ENCODE measurements at places on chromosomes 7 and 10. TPM values are rescaled to one million over a fixed set of nuclear protein-coding genes. Genes with fewer than 3 reads are reported as not detected.

The MSMB gene
- polyA plus RNA-seq: not detected

DNA sequence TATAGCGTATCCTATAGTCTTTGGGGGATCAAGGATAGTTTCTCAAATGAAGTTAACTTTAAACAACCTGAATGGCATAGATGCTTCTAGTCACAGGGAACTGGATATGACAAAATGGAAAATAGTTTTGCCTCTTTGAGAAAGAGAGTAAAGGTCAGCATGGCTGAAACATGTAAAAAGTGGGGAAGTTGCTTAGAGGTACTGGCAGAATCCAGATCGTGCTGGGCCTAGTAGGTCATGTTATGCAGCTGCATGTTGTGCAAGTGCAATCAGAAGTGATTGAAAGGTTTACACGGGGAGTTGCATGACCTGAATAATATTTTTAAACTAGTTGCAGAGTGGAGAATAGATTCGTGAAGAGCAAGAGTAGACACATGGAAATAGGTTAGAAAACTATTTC lies 201.1 kb upstream of the HDAC9 start:
- DNase-seq: no peak

The CYP3A5 gene
- 1.5 TPM for polyA plus RNA-seq

GRCh38 chr10:113239566-113240350 lies 289.7 kb downstream of the TCF7L2 start:
- DNase-seq: no peak

The KCNMA1 gene
- 3.9 TPM for polyA plus RNA-seq

- DNase-seq: no peak
These were observed 46.8 kb downstream of the IPMK start for GRCh38 chr10:58220769-58221451.

Measured in renal pelvis (tissue), 12 donors.